NCI-H524 (cell line): ENCODE measurements at places on chromosomes 7 and 10.
A peak's percentile ranks its signal among the peaks of the same experiment; 100 is the strongest.

DNA sequence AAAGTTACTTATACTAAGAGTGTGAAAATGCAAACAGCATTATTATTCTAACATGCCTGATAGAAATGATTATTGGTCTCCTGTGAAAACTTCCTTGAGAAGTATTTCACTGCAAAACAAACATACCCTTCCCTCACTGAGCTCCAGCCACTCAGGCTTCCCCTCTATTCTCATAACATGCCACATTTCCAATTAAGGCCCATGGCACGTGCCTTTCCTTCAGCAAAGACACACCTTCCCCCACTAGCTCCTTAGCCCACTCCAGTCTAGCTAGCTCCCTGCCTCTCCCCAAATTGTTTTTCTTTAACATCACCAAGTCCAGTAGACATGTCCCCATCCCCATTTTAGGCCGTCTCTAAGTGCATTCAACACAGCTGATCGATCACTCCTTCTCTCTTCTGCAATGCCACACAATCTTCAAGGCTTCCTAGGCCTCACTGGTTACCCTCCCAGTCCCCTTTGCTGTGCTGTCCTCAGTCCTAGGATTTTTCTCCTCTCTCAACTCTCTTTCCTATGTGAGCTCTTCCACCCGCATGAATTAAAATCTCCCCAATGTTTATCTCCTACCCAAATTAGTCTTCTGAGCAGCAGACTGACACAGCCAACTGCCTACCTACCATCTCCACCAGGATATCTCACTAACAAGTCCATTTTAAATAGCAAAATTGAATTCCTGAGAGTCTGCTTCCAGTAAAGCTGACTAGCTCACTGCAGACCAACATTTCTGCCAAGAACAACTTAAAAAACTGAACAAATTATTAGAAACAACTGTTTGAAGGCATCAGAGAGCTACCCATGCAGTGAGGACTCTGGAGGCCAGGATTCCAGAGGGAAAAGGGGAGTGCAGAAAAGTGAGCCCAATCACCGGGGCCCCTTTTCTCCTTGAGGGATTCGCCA, 11.9 kb downstream of the CYTH3 start:
- no peak for DNase-seq

DNA sequence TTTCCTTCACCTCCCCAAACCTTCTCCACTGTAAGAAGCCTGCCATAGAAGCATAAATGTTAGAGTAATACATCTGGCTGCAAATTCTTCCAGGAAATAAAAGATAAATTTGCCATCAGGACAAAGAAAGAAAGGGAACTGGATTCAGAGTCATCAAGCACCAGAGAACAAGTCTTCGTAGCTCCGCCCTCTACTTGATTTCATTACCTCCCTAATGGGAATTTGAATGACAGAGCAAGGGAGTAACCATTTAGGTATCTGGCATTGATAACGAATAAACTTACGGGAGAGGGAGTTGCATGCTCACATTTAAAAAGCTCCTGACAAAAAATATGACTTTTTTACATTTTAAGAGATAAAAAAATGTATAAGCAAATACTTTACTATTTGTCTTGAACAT, 263.4 kb downstream of the NEBL start:
- no peak for DNase-seq

DNA sequence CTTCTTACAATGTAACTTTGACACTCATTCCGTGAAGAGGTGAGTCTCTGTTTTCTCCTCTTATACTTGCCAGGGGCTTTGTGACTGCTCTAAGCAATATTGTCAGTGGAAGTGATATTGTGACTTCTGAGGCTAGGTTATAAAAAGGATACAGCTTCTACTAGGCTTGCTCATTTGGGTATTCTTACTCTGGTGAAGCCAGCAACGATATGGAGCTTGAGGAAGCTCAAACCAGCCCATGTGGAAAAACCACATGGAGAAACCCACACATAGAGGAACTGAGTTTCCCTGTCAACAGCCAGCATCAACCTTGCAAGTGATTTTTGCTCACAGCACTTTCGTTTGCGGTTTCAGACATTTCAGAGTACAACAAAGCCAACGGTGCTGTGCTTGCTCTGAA, 149.6 kb upstream of the SEMA3E start:
- no peak for DNase-seq

DNA sequence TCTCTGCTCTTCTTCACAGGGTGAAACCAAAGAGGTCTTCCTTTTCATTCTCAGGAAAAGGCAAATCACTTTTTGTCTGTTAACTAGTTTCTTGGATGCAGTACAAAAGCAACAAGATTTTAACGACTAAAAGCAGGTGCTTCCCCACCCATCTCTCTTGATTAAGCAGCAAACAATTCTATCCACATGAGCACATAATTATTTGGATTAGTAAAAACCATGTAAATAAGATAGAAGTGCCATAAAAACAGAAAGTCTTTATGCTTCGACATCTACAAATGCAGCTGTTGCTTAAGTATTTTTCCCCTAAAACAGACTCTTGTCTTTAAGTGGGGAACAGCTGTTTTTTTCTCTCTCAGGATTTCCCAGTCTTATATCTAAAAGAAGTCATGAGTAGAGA, 37.4 kb downstream of the USP54 start:
- no peak for DNase-seq

GRCh38 chr7:117844678-117845077, 28.6 kb downstream of the CTTNBP2 start:
- no peak for DNase-seq

DNA sequence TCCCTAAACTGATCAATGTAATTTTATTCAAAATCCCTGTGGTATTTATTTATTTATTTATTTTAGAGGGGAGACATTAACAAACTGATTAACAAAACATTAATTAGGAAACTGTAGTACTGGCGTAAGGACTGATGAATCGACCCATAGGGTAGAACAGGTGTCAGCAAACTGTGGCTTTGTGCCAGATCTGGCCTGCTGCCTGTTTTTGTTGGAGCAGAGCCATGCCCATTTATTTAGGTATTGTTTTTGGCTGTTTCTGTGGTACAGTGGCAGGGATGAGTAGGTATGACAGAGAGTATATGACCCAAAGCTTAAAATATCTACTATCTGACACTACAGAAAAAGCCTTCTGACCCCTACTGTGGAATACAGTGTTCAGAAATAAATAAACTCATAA, 332.5 kb upstream of the ETV1 start:
- DNase-seq = peak; percentile 14

GRCh38 chr7:116273283-116273917, 63.1 kb downstream of the TES start:
- no peak for DNase-seq
